COLO829 (cell line): ENCODE measurements at places on chromosomes 1 and 21.

DNA sequence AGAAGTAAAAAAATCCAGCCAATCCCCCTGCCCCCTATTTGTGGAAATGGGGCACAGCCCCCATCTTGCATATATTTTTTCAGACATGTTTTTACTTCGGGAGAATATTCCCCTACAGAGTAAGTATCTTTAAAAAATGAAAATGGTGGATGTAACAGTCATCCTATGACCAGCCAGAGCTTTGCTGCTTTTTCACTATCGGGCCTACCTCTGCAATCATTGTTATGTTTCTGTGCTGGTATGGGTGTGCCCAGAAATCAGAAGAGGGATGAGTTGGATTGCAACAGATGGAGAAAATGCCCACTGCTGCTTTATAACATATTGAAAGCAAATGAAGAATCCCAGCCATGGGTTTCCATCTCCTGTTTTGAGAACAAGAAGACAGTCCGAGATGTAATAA, 2.9 kb downstream of the CD247 start:
- no peak for DNase-seq

DNA sequence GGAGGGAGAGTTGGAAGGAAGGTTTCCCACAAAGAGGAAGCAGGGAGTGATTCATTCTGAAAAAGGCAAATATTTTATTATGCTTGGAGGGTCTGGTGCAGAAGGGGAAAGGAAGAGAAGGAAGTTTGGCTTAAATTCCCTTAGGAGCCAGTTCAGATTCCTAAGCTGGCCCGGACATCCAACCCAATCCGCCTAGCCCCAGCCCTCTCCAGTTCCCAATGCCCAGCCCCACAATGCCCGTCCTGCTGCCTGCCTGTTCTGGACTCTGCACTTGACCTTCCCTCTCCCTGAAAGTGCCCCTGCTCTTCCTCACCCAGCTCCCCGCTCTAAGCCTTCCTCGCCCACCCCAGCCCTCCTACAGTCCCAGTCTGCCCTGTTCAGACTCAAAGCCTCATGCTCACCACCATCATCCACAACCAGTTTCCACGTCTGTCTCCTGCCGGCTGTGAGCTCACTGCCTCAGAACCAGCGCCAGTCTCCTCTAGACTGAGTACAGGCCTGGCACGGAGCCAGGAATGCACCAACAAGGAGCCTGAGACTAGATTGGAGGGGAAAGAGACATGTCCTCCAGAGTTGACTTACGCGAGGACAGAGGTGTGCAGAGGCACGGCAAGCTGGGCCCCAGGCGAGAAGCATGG, 18.9 kb downstream of the CAPN2 start:
- DNase-seq: no peak

- no peak for DNase-seq
Observed at GRCh38 chr1:61215119-61215518, 132.8 kb downstream of the NFIA start.

DNA sequence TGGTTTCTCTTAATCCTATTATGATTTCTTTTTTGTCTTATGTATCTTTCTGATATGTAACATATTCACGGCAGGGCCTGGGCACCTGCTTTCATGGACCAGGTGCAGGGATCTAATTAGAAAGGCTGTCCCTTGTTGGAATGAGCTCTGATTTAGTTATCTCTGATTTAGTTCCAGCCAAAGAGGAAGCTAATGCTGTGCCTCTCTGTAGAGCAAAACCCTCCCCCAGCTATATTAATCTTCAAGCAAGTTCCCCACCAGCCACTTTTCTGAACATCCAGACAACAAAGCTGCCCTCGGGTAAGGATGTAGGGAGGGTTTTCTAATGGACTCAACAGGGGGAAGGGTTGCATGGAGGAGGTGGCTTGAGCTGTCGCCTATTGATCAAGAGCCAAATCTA, 6.1 kb downstream of the TSACC start:
- DNase-seq: no peak

GRCh38 chr21:43731891-43732711, 13.2 kb downstream of the PDXK start:
- no peak for DNase-seq

- no peak for DNase-seq
Observed at GRCh38 chr1:169530448-169530847, 44.7 kb upstream of the SLC19A2 start.

GRCh38 chr1:184866991-184867788, 107.1 kb downstream of the NIBAN1 start:
- peak; percentile 75 for DNase-seq

DNA sequence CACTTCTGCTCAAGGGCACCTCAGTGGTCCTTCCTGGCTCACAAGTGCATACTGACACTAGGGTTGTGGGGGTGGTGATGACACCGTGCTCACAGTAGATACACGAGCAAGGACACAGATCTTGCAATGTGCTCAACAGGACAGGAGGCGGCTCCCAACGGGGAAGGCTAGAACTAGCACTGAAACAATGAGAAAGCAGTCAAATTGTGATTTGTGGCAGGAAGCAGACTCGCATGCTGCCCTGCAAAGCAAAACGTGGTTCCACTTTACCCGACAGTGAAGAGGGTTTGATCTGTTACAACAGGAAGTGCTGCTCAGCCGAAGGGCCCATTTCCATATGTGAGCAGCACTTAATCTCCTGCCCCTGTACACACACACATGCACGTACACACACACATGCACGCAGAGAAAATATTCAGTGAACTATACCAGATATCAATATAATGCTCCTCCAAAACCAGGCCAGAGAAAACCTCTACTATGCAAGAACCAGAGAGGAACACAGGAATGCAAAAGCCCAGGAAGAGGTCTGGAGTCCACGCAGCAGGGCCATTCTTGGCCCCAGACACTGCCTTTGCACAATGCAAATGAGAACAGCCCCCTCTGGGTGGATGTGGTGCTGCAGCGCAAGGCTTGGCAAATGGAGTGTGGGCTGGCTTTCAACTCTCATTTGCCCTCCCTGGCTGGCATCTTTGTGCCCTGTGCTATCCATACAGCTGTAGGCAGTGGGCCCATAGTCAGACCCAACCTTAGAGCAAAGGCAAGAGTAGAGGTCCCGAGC, 47.1 kb downstream of the KANK4 start:
- DNase-seq: no peak
